ENCODE measurements at places on chromosomes 4 and X. TPM values are rescaled to one million over a fixed set of nuclear protein-coding genes. Genes with fewer than 3 reads are reported as not detected.
A peak's percentile ranks its signal among the peaks of the same experiment; 100 is the strongest.

The SSX2B gene
- not detected for total RNA-seq

- peak overlapping the region; percentile 46 for H3K4me3 ChIP-seq
- no peaks in the 10 kb centered on the region for H3K36me3 ChIP-seq
- DNase-seq = peak; percentile 42
- peak overlapping the region; percentile 54 for H3K27ac ChIP-seq
- H3K4me1 ChIP-seq = peaks cover 3% of the 10 kb centered on the region
- H3K27me3 ChIP-seq = peaks cover 6% of the 10 kb centered on the region
These were observed 367.0 kb downstream of the BCOR start for GRCh38 chrX:39730662-39731329.

The FRG2 gene
- total RNA-seq = not detected

GRCh38 chrX:134749706-134750445, 91.6 kb upstream of the PLAC1 start:
- peaks cover 9% of the 10 kb centered on the region for H3K27me3 ChIP-seq
- H3K4me3 ChIP-seq = no peak overlapping the region
- no peak for DNase-seq
- no peaks in the 10 kb centered on the region for H3K36me3 ChIP-seq

GRCh38 chr4:130356873-130357272, 1260.9 kb downstream of the C4orf33 start:
- no peak for DNase-seq
- H3K27me3 ChIP-seq = no peaks in the 10 kb centered on the region
- no peak overlapping the region for H3K4me3 ChIP-seq
- no peaks in the 10 kb centered on the region for H3K36me3 ChIP-seq
- H3K27ac ChIP-seq = no peak overlapping the region

DNA sequence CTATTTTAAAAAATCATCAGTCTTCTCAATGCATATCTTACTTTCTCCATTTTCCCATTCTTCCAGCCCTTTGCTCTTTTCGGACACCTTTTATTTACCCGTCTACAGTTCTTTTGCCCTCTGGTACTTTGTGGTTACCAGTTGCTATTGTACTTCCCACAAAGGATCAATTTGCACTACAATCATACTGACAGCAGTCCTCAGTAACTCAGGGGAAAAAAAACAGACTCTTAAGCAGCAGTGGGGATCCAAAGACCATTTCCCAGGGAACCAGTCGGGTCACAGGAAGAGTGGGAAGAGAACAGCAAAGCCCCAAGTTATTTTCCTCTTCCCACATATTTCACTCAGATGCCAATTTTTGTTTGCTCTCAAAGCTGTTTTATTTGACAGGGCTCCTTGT, 23.1 kb downstream of the DMD start:
- DNase-seq = no peak
- H3K27me3 ChIP-seq = no peaks in the 10 kb centered on the region
- no peak overlapping the region for H3K27ac ChIP-seq
- no peak overlapping the region for H3K4me3 ChIP-seq
- H3K4me1 ChIP-seq = no peaks in the 10 kb centered on the region

The CTSO gene
- 7.6 TPM for total RNA-seq

DNA sequence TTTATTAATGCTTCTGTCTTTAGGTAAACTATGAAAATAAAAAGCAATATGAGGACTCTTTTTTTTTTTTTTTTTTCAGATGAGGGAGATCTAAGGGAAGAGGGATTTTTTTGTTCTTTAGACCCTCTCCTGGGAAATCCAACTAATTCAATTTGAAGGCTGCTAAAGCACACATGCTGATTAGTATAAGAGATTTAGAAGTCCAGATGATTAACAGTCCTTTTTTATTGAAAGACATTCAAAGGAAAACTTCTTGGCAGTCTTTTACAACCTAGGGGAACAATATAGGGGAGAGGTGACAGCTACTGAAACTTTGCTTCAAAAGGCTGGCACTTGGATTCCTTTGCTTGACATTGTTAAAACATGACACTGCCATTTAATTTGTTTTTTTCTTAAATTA, 602.5 kb downstream of the RAPGEF2 start:
- H3K4me3 ChIP-seq = no peak overlapping the region
- H3K27ac ChIP-seq = no peak overlapping the region
- no peaks in the 10 kb centered on the region for H3K4me1 ChIP-seq
- DNase-seq = no peak
- no peaks in the 10 kb centered on the region for H3K27me3 ChIP-seq
- no peaks in the 10 kb centered on the region for H3K36me3 ChIP-seq

DNA sequence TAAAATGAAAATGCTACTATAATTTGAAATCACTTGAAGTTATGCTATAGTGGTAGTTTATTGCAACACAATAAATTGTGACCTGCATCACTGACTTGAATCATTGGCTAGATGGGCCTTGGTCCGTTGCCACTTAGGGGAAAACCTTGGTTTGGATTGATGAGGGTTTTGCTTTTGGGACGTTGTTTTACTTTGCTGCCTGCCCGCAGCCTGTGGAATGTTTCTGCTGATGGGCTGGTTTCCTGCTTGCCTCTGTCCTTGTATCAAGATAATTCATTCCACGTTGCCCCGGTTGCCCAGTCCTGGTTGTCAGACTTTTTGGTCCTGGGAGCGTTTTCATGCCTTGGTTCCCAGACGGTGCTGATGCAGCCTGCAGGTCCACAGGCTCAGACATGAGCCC, 18.3 kb downstream of the HADH start:
- no peak overlapping the region for H3K27ac ChIP-seq
- peaks cover 47% of the 10 kb centered on the region for H3K36me3 ChIP-seq
- no peak overlapping the region for H3K4me3 ChIP-seq
- no peak for DNase-seq

DNA sequence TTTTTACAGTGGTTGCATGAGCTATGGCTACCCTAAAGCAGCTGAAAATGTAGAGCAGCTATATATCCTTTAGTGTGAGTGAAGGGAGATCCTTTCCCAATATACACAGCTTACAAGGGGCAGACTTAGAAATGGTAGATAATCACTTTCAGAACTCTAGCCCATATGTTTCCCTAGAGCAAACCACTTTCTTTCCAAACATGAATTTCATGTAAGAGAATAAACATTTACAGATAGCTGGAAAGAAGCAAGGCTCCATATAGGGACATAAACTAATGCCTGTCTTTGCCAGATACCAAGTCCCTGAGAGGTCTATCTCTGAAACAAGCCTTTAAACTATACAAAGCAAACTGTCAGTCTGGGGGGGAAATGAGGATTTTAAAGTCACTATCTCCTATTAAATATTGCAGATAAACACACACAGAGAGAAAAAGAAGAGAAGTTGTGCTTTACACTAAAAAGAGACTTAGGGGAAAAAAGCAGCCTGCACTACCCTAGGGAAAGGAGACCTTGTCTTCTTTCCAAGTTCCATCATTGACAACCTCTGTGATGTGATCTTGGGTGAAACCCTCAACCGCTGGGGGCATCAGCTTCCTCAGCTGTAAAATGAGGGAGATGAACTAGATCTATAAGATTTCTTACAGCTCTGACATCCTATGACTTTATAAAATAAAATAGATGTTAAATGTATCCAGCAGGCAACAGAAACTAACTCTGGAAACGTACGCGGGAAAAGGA, 73.6 kb downstream of the TMEM156 start:
- H3K4me3 ChIP-seq = no peak overlapping the region
- peaks cover 14% of the 10 kb centered on the region for H3K36me3 ChIP-seq
- DNase-seq = no peak
- H3K27me3 ChIP-seq = peaks cover under 1% of the 10 kb centered on the region
- H3K4me1 ChIP-seq = peaks cover 14% of the 10 kb centered on the region

DNA sequence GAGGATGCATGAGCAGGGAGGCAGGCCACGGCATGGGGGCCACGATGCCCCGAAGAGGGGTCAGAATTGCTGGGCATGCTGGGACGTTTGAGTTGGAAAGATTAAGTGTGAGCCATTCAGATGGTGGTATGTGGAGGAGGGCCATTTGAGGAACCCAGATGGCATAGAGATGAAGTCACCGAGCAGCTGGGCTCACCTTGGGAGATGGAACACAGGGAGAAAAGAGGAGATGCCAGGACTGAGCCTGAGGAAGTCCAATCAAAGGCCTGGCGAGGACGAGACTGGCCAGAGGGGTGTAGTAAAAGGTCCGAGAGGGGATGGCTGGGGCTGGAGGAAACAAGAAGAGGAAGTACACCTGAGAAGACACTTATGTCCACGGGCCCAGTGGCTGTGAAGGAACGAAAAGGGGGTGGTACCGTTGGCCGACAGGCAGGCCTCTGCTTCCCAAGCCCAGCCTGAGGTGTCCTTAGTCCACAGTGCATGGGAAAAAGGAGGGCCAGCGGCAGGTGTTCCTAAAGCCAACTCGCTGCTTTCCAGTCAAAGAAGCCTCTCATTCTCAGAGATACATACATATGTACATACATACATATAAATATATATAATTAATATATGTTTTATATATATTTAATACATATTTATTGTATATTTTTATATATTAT, 54.6 kb upstream of the CLCN4 start:
- H3K4me1 ChIP-seq = peaks cover 27% of the 10 kb centered on the region
- no peak overlapping the region for H3K4me3 ChIP-seq
- DNase-seq = no peak
- H3K27me3 ChIP-seq = no peaks in the 10 kb centered on the region
- no peak overlapping the region for H3K27ac ChIP-seq

The TRIM60 gene
- total RNA-seq = not detected

GRCh38 chr4:183540410-183541009, 35.7 kb downstream of the ING2 start:
- no peak overlapping the region for H3K4me3 ChIP-seq
- H3K27ac ChIP-seq = no peak overlapping the region
- H3K27me3 ChIP-seq = peaks cover 9% of the 10 kb centered on the region
- no peaks in the 10 kb centered on the region for H3K4me1 ChIP-seq
- H3K36me3 ChIP-seq = no peaks in the 10 kb centered on the region

DNA sequence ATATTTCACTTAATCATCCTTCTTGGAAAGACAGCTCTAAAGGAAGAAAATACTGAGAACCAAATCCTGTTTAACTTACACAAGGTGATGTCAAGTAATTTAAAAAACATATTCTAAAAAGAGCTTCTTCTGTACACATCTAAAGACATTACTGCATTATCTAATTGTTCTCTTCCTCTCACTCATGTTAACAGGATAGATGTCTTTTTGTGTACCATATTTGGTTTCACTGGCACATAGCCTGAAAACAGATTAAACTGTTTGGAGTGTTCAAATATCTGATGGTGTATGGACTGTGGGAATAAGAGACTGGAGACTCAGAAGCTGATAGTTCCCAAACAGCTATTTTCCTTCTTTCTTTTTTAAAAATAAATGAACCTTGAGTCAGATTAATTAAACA, 213.3 kb upstream of the MAB21L2 start:
- H3K27me3 ChIP-seq = no peaks in the 10 kb centered on the region
- peaks cover 13% of the 10 kb centered on the region for H3K4me1 ChIP-seq
- H3K27ac ChIP-seq = no peak overlapping the region

DNA sequence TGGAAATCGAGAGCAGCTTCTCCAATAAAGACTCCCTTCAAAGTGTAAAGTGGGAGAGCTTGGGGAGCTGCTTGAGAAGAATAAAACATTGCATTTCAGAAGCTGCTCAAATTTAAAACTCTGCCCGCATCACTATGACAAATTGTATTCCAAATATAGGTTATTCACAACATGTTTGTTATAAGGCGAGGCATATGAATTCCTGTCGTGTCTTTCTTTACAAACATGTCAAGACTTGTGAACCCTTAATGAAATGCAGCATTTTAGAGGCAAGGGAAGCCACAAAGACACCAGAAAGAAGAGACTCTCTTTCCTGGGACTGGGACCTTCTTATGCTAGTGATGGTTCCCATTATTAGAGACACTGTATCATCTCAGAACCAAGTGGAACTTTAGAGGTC, 311.2 kb downstream of the DHX15 start:
- DNase-seq = no peak
- no peaks in the 10 kb centered on the region for H3K4me1 ChIP-seq
- no peaks in the 10 kb centered on the region for H3K27me3 ChIP-seq

DNA sequence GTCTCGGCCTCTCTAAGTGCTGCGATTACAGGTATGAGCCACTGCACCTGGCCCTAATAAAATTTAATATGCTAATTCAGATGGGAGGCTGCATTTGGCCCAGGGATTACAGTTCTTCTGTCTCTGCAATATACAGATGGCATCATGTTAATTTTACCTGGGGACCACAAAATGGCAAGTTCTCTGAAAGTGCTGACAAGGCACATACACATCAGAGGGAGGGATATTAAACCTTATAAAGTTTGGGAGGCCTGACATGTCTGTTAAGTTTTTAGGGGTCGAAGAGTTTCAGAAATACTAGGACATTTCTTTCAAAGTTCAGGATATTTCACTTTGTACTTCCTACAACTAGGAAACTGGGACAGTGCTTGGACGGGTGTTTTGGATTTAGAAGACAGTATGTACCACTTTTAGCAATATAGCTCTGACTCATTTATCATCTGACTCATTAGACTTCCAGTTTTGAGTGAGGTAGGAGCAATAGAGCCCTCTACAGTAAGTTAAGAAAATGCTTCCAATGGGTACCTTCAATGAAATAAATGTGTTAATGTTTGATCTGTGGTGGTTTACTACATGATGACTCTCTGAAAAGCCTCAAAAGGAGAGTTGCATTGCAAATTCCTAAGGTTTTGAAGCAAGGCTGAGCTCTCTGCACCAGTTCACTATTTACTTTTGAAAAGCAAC, 981.0 kb upstream of the HS3ST1 start:
- DNase-seq = no peak
- H3K4me3 ChIP-seq = no peak overlapping the region
- no peaks in the 10 kb centered on the region for H3K4me1 ChIP-seq
- no peaks in the 10 kb centered on the region for H3K27me3 ChIP-seq
- no peaks in the 10 kb centered on the region for H3K36me3 ChIP-seq

GRCh38 chr4:153401501-153401900, 57.0 kb downstream of the MND1 start:
- no peak overlapping the region for H3K27ac ChIP-seq
- H3K4me1 ChIP-seq = peaks cover 7% of the 10 kb centered on the region
- DNase-seq = no peak
- no peaks in the 10 kb centered on the region for H3K27me3 ChIP-seq
- H3K36me3 ChIP-seq = peaks cover 45% of the 10 kb centered on the region
- H3K4me3 ChIP-seq = no peak overlapping the region

GRCh38 chr4:174764105-174764729, 64.8 kb downstream of the GLRA3 start:
- H3K36me3 ChIP-seq = no peaks in the 10 kb centered on the region
- no peak overlapping the region for H3K4me3 ChIP-seq
- H3K27ac ChIP-seq = no peak overlapping the region
- H3K4me1 ChIP-seq = no peaks in the 10 kb centered on the region
- DNase-seq = no peak
